ENCODE measurements at places on chromosomes 4 and X.

GRCh38 chr4:80197601-80198440 is 518 bp downstream of the PRDM8 start:
- no peak for DNase-seq

GRCh38 chr4:153725831-153726154 is 34.0 kb downstream of the RNF175 start:
- DNase-seq = no peak

- no peak for DNase-seq
These were observed 14.2 kb downstream of the EFNB1 start for GRCh38 chrX:68842781-68843581.

DNA sequence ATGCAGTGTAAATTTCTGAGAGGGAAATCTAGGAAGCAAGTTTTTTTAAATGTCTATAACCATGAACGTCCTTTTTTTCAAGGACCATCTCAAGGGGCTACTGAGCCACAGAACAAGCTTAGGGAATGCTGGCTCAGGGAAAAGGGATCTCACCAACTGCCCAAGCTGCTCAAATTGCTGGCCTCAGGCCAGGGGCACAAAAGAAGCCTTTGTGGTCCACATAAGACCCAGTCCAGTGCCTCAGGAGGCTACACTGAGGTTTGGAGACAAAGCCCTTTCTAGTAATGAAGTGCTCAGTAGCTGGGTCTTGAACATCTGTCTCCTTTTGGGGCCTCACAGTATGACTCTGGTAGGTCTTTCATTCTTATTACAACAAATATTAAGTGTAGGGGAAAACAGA is 305.5 kb downstream of the RAB28 start:
- DNase-seq = no peak

DNA sequence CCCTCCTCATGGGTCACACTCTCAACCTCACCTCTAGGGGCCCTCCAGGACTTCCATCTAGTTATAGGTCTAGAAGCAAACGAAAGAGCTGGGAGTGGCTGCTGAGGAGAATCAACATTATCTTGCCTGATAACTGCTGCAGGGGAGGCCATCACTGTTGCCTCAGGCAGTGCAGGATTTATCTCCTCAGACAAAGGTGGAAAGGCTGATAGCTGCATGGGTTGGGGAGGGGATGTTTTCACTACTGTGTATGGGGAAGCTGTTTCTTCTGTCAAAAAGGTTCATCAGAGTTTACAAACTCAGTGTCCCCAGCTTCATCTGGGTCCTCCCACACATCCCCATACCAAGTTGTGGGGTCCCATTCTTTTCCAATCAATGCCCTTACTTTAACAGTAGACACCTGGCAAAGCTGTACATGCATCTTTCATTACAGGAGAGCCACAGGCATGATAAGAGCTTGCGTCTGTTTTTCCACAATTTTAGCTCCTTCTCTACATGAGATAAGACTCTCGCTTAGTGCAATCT is 17.6 kb upstream of the PRDM8 start:
- DNase-seq = no peak

- peak; percentile 0 for DNase-seq
These were observed 100.8 kb downstream of the SPIN4 start for GRCh38 chrX:63250253-63250868.

GRCh38 chr4:15451181-15451865 is 18.4 kb upstream of the CC2D2A start:
- no peak for DNase-seq

GRCh38 chr4:76058888-76059426 is 15.6 kb upstream of the ART3 start:
- no peak for DNase-seq

DNA sequence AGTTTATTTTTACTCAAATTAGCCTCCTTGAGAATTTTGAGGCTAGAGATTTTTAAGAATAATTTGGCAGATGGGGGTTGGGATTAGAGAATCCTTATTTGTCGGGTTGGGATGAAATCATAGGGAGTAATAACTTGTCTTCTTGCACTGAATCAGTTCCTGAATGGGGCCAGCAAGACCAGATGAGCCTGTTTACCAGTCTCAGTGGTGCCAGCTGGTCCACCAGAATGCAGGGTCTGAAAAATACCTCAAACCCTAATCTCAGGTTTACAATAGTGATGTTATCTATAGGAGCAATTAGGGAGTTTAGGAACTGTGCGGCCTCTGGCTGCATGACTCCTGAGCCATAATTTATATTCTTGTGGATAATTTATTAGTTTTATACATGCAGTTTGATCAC is 705.9 kb upstream of the AGA start:
- DNase-seq = no peak

- DNase-seq = no peak
These were observed 23.8 kb downstream of the SSX1 start for GRCh38 chrX:48278958-48279357.

DNA sequence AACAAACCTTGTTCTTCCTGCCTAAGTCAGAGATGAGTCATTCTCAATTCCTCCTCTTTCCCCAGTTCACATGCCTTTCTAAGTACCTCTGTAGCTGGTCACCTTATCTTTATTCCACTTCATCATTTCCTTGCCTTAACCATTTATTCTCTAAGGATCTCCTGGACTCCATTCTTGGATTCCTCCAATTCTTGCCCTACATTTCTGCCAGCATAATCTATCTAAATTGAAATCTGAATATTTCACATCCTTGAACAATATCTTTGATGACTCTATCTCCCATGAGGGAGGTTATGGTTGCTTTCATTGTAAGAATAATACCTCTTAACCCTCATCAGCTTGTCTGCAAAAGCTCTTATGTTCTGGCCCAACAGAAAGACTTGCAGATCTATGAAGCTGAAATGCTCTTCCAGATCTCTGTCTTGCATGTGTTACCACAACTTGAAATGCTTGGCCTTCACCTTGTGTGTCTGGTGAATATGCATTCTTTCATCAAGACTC is 28.6 kb upstream of the PDE5A start:
- DNase-seq = no peak

DNA sequence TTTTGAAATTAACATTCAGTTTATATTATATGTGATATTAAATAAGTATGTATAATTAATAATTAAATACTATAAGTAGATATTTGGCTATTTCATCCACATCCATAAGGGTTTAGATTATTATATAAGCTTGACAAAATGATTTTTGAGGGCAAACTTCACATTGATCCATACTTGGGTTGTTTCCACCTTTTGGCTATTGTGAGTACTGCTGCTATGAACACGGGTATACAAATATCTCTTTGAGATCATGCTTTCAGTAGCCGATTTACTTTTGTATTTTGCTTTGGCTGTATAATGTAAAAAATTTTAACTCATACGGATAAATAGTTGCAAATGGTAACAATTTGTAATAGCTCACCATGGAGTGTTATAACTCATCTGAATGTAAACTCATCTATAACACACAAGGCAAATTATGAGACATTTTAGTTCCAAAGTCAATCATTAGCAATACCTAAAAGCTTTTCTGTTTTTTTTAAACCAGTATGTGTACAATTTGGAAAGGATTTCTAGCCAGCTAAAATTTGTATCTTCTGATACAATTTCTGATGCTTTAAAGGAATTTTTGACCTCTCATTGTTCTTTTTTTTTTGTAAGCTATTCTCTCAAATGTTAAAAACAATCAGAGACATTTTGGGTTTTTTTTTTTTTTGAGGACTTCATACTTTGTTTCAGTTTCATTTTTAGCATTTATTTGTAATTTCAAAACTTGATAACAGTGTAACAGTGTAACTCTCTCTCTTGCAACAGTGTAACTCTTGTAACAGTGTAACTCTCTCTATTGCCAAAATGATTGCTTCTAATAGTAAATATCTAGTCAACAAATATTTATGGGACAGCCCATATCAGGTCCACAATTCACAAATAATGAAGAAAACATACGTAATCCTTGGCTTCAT is 51.8 kb upstream of the ARX start:
- DNase-seq = no peak

DNA sequence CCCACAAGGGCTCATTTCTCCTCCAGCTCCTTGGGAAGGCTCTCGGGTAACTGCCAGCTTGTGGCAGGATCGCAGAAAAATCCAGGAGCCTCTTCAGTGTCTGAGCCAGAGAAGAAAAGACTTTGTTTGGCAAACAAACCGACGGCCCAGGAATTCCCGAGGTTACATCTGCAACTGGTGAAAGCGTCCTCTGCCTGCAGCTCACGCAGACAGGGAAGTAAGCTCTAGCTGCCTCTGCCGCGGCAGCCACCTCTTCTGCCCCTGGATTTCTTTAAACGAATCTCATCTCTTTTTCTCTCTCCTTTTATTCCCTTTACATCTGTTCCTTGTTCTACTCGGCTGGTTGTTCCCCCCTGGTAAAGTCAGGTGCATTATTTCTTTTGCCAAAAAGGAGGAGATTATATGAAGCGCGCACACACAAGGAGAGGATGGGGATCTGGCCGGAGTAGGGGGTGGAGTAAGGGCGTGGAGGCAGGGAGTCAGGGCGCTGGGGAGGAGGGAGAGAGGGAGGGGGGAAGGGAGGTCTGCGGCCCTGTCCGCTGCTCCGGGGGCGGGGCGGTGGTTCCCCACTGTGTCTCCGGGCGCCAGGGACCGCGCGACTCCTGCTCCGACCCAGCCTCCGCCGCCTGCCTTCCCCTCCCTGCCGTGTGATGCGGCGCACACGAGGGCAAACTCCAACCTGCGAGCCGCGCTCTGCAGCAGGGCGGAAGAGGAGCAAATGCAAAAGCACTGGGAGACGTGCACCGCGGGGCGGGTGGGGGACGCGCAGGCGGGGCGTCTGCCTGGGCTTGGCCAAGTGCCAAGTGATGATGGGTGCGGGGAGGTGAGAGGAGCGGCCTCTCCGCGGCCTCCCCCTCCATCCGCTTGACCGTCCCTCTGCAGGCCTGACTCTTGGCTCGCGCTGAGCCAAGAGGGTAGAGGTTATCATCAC is at the start of gene DCHS2:
TSS of gene DCHS2 (minus strand) at position 459 of the 931 bp plus-strand sequence. CDS start at position 15, 444 bp downstream.
- DNase-seq = no peak

Data from stimulated activated CD8-positive, alpha-beta memory T cell treated with anti-CD3 and anti-CD28 coated beads, Interleukin-12 subunit alpha, Interleukin-12 subunit beta, amount 100 ng/mL, for 1 hour (primary cell).